Endothelial cell (in vitro differentiated cells): ENCODE measurements at places on chromosomes 1 and 21. TPM values are rescaled to one million over a fixed set of nuclear protein-coding genes. Genes with fewer than 3 reads are reported as not detected.

GRCh38 chr1:174358786-174359453 is 88.8 kb upstream of the GPR52 start:
- no peaks in the 10 kb centered on the region for H3K36me3 ChIP-seq
- no peak for DNase-seq
- no peak overlapping the region for H3K27ac ChIP-seq
- H3K4me1 ChIP-seq = no peaks in the 10 kb centered on the region

- no peaks in the 10 kb centered on the region for H3K36me3 ChIP-seq
- H3K27ac ChIP-seq = no peak overlapping the region
- DNase-seq = no peak
- H3K4me1 ChIP-seq = no peaks in the 10 kb centered on the region
- no peaks in the 10 kb centered on the region for H3K27me3 ChIP-seq
Observed at GRCh38 chr1:187229496-187229895, 400.7 kb downstream of the PLA2G4A start.

- no peak overlapping the region for H3K4me3 ChIP-seq
- peaks cover 12% of the 10 kb centered on the region for H3K27me3 ChIP-seq
- DNase-seq = no peak
- H3K36me3 ChIP-seq = no peaks in the 10 kb centered on the region
- H3K27ac ChIP-seq = peak overlapping the region; percentile 5
- H3K4me1 ChIP-seq = no peaks in the 10 kb centered on the region
Observed at GRCh38 chr1:6505367-6506209, 14.1 kb upstream of the PLEKHG5 start.

- DNase-seq = peak; percentile 36
- H3K36me3 ChIP-seq = no peaks in the 10 kb centered on the region
- peak overlapping the region; percentile 99 for H3K27ac ChIP-seq
- peaks cover 13% of the 10 kb centered on the region for H3K27me3 ChIP-seq
Observed at GRCh38 chr1:227429447-227430359, 111.4 kb upstream of the CDC42BPA start.

FAM229A gene
- 8.5 TPM for total RNA-seq
